ENCODE measurements at places on chromosomes 5 and 9. TPM values are rescaled to one million over a fixed set of nuclear protein-coding genes. Genes with fewer than 3 reads are reported as not detected.

Gene GLRA1
- total RNA-seq = not detected

Gene PLCXD3
- not detected for total RNA-seq

Gene SHISAL2B
- not detected for total RNA-seq

Gene GHR
- not detected for total RNA-seq

- no peak for DNase-seq
Observed at GRCh38 chr9:86126998-86127972, 27.9 kb upstream of the GOLM1 start.

GRCh38 chr5:103561685-103562452 lies 720 bp downstream of the NUDT12 start:
- no peak for DNase-seq

DNA sequence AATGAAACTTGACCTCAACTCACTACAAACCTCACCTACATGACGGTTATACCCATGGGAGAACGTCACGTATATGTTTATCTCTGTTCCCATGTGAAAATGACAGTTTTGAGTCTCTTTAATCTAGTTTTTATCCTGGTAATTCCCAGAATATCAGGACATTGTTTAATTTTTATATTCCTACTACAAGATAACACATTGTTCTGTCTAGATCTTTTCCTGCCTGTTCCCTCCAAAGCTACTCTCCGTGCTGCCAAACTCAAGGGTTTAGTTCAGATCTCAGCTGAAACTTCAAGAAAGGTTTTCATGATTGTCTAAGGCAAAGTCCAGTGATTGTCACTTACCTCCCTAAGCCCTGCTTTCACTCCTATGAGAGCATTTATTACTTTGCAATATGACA lies 1159.4 kb upstream of the SEMA6A start:
- DNase-seq = no peak

Measured in activated T-helper 2 cell treated with anti-CD3 and anti-CD28 coated beads, Interferon-gamma antibody, Interleukin-2, Interleukin-4, amounts not matched to agents 10 μg/mL and 5 μg/mL and 100 μg/mL, durations not matched to agents 14 hours and 24 hours and 36 hours (primary cell).